ENCODE measurements at places on chromosomes 13 and 19.

- no peak for DNase-seq
Observed at GRCh38 chr13:111876506-111876905, 190.4 kb upstream of the SOX1 start.

DNA sequence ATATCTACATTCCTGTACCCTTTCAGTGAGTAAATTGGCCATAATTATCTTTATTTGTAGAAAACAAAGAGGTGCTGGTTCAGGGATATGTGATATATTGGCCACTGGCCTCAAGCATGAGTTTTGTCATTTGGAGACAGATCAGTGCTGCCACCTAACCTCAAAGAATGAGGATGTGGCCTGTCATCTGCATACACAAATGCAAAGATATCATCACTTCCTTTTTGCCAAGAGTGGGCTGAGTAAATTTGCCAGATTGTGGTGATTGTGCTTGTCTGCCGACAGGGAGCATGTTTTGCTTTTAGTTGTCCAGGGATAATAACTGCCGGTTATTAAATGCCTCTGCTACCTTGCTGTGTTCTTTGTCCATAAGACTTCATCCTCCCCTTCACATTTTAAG, 44.2 kb downstream of the WASF3 start:
- no peak for DNase-seq

- DNase-seq, result no peak
Observed at GRCh38 chr13:113545931-113546516, 38.5 kb upstream of the TFDP1 start.

DNA sequence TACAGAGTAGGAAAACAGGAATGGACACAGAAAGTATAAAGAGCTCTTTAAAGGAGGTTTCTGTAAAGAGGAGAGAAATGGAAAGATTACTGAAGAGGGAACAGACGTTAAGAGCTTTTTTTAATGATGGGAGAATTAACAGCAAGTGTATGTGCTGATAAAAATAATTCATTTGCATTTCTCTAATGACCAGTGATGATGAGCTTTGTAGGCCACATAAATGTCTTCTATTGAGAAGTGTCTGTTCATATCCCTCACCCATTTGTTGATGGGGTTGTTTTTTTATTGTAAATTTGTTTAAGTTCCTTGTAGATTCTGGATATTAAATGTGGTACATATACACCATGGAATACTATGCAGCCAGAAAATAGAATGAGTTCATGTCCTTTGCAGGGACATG, 40.0 kb downstream of the MYO16 start:
- DNase-seq, result no peak

- no peak for DNase-seq
Observed at GRCh38 chr13:64371461-64371860, 2858.7 kb downstream of the PCDH9 start.

DNA sequence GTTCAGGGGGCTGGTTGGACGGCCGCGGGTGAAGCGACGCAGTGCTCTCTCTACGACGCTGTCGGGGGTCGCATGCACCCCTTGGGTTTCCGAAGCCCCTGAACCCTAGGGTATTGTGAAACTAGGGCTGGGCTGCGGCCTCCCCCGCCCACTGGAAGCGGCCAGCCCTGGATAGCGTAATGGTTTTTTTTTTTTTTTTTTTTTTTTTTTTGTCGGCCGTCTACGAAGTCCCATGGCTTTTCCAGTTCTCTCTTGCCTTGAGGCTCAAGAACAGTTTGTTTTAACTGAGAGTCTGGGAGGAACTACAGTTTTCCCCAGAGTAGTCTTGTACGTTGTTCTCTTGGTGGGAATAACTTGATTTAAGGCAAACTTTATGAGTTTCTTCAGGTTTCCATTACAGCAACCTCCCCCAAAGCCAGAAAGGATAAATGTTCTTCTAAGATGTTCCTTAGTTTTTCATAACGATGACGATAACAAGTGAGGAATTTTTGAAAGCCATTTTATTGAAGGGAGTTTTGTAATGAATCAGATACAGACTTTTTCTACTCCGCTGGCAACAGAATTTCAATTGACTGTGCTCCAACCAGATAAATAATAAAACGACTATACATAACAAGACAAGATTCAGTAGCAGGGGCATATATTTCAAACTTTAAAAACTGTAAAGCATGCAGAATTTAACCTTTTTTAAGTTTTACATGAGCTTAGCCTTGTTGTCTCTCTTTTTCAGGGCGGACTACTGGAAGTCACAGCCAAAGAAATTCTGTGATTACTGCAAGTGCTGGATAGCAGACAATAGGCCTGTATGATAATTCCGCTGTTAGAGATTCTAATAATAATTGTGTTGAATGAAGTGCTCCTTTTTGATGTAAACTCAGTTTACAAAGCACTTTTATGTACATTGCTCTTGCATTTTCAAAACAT, 867 bp downstream of the WBP4 start:
- DNase-seq, result peak; percentile 41

GRCh38 chr13:46369506-46370277, 17.4 kb downstream of the RUBCNL start:
- no peak for DNase-seq

DNA sequence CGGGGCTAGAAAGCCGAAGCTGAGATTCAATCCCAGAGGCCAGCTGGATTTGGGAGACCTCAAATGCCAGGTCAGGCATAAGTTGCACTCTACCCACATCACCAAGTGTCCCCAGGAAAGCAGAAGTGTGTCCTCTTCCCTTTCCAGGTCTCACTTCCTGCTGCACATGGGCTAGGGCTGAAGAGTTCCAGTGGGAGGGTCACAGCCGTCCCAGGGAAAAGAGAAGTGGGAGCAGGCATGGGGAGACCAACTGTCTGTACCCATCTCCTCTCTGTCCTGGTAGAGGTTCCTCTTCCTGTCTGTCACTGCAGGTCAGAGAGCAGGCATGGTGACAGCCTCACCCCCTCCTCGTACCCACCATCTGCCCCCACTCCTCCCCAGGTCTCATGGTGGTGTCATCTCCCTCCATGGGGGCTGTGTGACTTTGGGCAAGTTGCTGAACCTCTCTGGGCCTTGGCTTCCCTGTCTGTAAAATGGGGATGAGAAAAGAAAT, 14.8 kb downstream of the AXL start:
- no peak for DNase-seq

DNA sequence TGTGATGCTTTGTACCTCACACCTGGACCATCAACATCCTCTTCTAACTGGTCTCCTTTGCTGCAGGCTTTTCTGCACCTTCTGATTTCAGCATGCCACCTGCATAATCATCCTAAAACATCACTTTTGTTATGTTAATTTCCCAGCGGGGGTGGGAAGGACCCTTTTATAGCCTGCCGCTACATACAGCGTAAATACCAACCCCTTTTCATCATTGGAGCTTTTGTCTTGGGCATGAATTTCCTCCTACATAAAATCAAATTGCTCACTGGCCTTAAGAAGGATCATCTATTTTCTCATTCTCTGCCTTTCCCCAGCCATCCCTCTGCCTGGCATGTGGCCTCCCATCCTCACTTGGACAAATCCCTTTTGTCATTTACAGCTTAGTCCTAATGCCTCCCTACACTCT, 124.7 kb downstream of the RBM26 start:
- DNase-seq, result no peak

DNA sequence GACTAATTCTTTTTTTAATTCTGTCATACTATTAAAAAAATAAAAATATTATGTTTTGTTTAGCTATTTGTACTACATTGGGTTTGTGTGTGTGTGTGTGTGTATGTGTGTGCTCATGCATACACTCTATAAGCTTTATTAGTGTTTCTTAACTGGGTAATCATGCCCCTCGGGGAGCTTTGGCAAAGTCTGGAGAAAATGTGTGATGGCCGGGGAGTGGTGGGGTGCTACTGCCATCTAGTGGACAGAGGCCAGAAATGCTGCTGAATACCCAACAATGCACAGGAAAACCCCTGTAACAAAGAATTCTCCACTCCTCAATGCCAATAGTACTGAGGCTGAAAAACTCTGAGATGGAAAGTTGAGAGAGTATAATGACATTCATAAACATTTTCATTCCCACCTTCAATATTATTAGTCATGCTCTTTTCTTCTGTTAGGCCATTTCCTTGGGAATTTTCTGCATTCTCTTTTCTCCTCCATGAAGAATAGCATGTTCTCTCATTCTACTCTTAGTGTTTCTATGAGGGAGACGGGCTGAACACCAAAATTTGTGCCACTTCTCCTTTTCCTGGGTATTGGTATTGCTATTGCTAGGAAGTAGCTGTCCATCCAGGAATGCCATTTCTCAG, 157.3 kb downstream of the DNAJC3 start:
- peak; percentile 89 for DNase-seq

GRCh38 chr13:33321686-33322542, 36.4 kb upstream of the STARD13 start:
- no peak for DNase-seq

DNA sequence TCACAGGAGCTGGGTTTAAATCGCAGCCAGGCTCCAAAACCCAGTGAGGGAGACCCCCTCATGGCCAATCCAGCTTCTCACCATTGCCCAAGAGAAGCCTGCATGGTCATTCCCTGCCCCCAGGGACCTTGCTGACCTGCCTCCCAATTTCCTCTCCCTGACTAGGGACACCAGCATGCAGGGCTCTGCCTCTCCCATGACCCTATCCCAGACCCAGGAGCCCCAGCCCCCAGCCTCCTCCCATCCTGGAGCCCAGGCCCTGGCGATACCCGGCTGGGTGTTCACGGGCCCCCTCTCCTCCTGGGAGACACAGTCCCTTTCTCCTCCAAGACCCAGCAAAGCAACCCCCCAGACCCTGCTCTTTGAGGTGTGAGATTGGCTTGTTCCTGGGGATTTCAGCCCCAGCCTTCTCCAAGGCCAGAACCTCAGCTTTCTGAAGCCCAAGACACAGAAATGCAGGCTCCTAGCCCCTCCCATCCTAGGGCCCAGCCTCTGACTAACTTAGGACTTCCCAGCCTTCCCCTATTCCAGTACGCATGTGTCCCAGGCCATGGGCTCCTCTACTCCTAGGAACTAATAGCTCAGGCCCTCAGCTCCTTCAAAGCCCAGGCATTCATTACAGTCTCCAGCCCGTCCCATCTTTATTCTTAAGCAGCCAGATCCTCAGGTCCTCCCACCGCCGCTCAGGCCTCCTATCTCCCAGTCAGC, 1.1 kb downstream of the GYS1 start:
- no peak for DNase-seq

- no peak for DNase-seq
Observed at GRCh38 chr19:9903336-9903735, 33.0 kb downstream of the OLFM2 start.

DNA sequence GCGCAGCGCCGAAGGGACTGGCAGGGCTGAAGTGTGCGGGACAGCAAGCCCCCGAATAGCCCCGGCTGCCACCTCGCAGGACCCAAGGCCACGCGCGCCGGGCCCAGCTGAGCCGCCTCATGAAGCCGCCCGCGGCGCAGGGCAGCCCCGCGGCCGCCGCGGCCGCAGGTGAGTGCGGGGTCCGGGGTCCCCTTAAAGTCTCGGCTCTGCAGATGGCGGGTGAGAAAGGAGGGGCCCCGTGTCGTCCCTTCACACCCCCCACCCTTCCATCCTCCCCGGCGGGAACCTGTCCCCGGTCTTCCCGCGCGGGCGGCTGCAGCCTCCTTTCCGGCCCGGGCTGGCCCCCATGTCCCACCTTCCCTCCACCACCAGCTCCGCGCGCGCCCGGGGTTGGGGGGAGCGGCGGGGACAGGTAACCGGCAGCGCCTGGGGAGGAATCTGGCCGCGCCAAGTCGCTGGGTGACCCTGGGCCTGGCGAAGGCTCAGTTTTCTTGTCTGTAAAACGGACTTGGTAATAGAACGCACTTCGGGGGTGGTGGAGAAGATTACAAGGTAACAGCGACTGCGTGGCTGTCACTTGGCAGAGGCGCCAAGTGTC, 338 bp downstream of the RGCC start:
- no peak for DNase-seq

- peak; percentile 32 for DNase-seq
Observed at GRCh38 chr13:27619093-27619727, 1.1 kb downstream of the LNX2 start.

GRCh38 chr19:46513461-46514236, 18.0 kb upstream of the PNMA8B start:
- peak; percentile 57 for DNase-seq

GRCh38 chr19:19591133-19591825, 27.2 kb downstream of the PBX4 start:
- DNase-seq, result no peak

DNA sequence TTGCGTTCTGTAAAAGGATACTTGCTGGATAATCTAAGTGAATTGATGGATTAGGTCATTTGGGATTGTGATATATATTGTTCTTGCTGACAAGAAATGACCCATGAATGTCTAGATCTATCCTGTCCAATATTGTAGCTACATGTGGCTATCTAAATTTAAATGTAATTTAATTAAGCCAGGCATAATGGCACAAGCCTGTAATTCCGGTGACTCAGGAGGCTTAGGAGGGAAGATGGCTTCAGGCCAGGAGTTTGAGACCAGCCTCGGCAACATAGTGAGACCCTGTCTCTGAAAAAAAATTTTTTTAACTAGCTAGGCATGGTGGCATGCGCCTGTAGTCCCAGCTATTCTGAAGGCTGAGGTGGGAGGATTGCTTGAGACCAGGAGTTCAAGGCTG, 39.3 kb upstream of the AKAP11 start:
- DNase-seq, result no peak

- DNase-seq, result no peak
Observed at GRCh38 chr19:50550594-50550966, 17.7 kb downstream of the LRRC4B start.

DNA sequence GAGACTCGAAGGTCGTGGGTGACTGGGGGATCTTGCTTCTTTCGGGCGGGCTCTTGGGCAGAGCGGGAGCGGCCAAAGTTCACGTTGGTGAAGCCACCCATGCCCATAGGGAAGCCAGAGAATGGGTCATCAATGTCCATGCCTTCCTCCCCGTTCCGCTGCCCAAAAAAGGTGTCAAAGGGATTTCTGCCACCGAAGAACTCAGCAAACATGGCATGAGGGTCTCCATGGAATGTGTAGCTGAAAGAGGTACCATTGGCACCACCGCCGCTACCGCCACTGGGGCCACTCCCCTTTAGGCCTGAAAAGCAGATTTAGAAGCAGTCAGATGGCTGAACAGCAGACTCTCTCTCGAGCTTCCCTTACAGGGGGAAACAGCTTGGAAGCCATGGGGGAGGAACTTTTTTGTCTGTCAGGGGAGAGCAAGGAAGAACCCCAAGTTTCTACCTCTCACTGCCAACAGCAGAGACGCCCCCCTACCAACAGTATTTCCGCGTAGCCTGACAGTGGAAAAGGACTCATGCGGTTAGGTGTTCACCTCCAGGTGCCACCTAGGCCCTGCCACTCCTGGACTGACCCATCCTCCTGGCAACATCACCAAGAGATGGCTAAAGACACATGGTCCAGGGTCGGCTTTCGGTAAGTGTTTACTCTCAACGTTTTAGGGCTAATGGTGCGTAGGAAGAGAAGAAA, 1.3 kb downstream of the DNAJB1 start:
- DNase-seq, result no peak

DNA sequence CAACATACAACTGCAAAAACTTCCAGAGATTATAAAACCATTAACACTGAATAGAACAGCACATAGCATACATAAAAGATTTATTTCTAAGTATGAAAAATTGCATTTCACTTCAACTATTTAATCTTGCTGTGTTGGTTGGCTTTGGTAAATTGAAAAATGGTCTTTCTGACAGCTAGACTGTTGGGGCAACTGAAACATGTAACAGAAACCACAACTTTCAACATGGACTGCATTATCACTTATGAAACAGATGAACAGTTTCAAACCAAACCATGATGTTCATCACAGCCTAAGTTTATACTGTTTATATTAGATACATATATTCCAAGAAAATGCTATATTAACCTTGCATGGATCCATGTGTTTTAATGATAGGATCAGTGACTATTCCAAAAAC, 324.1 kb upstream of the PCDH9 start:
- DNase-seq, result no peak

GRCh38 chr19:50362656-50363424, 2.6 kb downstream of the NAPSA start:
- no peak for DNase-seq
